H9 (cell line): ENCODE measurements at places on chromosomes 2 and 18.

DNA sequence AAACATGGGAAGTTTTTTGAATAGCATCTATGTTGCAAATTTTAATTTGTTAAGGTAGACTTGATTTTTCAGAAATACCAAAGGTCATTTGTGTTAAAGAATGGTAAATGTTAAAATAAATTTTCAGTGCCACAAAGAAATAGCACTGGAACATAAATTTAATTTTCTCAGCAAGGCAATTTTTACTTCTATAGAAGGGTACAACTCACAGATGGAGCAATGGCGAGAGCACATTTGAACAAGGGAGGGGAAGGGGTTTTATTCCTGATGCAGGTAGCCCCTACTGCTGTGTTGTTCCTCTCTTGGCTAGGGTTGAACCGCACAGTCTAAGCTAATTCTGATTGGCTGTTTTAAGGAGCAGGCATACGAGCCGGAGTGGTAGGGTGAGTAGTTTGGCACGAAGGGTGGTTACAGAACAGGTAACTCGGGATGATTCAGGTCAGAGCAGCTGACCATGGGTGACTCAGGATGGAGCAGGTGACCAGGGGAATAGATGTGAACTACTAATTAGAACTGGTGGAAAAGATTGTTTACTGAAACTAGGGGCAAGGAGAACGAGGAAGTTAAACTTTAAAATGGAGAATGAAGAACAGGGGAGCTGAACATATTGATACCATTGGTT lies 50.1 kb upstream of the PSME4 start:
- DNase-seq = no peak

DNA sequence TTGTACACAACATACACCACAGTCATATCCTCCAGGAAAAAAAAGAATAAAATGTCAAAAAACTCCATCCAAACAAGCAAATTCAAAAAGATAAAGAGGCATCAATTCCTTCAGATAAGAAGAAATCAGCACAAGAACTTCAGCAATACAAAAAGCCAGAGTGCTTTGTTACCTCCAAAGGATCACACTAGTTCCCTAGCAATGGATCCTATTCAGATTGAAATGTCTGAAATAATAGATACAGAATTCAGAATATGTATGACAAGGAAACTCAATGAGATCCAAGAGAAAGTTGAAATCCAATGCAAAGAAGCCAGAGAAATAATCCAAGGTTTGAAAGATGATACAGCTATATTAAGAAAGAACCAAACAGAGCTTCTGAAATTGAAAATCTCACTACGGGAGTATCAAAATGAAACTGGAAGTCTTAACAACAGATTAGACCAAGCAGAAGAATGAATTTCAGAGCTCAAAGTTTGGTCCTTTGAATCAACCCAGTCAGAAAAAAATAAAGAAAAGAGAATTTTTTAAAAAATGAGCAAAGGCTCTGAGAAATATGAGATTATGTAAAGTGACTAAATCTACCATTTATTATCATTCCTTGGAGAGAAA lies 80.6 kb downstream of the TRABD2A start:
- DNase-seq = no peak

DNA sequence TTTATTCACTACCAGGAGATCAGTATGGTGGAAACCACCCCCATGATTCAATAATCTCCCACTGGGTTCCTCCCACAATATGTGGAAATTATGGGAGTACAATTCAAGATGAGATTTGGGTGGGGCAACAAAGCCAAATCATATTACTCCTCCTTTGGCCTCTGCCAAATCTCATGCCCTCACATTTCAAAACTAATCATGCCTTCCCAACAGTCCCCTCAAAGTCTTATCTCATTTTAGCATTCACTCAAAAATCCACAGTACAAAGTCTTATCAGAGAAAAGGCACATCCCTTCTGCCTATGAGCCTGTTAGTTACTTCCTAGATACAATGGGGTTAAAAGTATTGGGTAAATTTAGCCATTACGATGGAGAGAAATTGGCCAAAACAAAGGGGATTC lies 989.5 kb upstream of the CNTNAP5 start:
- no peak for DNase-seq

DNA sequence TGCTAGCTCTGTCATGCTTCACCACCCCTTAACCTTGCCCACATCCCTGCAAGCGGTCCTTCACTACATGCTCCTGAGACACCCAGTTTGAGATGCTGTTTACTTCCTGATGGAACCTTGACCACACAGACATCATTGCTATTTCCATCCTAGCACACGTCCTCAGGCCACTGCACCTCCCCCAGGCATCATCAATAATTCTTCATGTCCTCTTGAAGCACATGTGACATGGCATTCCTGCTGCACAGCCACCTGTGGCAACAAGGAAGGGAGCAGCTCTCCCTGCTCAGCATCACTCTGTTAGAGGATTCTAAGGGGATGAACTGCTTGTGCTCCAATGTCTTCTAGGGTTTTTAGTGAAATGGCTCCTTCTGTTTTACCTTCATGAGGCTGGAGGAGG lies 26.1 kb upstream of the ST3GAL5 start:
- DNase-seq = no peak

GRCh38 chr2:226579519-226579918 lies 220.1 kb downstream of the IRS1 start:
- DNase-seq = no peak

GRCh38 chr2:122277956-122278355 lies 522.5 kb downstream of the TSN start:
- DNase-seq = no peak

DNA sequence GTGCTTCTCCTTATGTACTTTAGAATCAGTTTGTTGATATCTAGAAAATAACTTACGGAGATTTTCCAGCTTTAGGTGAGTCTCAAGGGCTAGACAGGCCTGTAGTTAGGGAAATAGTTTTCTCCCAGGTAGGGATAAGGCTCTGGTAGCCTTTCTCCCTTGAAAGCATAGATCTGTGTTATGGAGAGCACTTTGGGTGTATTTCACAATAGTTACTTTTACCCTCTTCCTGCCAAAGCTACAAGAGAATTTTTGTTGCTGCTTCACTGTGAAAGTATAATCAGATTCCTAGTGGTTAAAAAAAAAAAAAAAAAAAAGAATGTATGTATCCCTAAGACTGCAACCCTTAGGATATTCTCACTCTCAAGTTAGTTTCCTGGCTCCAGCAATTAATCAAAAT lies 267.5 kb downstream of the PIK3C3 start:
- no peak for DNase-seq

DNA sequence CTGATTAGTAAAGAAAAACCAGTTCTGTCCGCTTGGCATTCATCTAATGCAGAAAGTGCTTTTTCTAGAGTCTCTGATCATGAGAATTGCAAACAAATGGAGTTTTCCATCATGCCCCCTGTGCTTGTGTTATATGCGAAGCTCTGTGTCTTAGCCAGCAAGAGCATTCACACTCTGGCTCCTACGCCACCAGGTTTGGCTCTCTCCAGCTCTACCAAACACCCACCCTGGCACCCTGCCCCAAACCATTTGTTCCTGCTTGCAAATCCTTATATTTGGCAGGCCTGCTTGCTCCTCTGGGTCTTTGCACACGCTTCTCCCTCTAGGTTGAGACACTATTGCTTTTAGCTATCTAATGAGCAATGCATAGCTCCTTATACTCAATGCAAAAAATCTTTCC lies 204.1 kb upstream of the CYRIA start:
- DNase-seq = no peak

GRCh38 chr2:225017713-225018112 lies 24.6 kb downstream of the DOCK10 start:
- DNase-seq = no peak

DNA sequence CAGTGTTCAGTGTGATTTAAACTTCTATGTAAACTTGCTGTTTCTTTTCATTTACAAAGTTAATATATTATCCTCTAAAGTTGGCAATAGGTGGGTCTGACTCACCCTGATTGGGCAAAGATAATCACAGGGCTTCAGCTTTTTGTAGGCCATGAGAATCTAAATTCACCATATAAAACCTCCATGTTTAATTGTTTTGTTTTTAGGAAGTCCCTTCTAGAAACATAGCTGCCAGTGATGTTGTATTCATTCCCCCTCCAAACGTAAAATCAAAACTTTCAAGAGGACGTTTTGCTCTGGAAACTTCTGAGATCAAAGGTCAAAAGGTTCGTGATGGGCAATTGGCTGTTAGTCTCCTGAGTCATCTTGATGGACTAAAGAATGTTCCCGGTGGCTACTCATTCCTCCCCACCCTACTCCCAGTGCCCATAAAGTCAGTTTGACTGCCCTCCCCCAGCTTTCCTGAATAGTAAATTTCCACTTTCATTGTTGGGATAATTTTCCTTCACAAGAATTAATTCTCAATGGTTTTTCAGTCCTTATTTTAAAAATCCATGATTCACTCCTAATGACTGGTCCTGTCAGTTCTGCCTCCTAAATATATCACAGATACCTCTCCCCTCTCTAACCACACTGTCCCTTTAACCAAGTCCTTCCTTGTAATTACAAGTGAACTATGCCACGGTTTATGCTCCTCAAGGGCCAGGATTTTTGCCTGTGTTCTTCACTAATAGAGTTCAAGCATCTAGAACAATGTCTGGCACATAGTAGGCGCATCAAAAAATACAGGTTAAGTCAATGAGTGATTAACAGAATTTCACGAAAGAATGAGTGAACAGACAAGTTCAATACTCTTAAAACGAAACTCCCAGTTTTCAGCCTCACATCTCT lies 164.4 kb upstream of the VRK2 start:
- DNase-seq = no peak

GRCh38 chr2:217418544-217418943 lies 558.7 kb upstream of the TNP1 start:
- DNase-seq = no peak

DNA sequence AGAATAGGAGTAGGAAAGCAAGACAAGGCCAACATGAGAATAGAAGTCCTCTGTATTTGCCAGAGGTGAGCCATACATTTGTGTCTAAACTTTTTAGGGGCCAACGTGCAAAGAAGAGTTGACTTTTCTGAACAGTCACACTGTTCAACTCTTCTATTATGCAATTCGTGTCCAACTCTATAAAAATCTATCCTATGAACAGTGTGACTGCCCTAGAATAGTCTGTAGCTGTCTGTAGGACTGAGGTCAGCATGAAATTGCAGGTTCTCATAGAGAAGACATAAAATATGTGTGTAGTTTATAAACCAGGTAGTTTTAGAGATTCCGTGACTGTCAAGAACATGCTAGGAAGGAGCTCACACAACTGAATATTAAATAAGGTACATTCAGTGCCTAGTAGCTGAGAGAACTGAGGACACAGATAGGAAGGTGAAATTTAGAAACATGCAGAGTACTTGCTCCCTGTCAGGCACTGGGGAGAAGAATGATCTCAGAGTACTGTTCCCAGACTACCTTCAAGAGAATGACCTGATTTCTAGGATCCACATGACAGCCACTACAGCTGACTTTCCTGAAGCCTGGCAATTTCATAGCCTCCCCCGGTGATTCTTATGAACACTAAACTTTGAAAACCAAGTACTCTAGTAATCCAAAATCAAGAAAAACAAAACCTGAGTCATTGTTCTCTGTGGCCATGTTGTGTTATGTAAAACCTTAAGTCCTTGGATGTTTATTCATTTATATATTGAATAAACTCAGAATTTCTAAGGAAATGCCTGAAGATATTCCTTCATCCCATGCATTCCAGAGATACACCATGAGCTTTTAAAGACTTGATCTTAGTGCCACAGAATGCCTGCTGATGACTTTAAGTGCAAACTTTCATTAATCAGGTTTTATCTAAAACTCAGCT lies 201.5 kb upstream of the BOD1L2 start:
- no peak for DNase-seq

- no peak for DNase-seq
Observed at GRCh38 chr2:182068811-182069210, 83.2 kb downstream of the PPP1R1C start.

- no peak for DNase-seq
Observed at GRCh38 chr2:46411245-46411641, 68.1 kb upstream of the TMEM247 start.

- DNase-seq = no peak
Observed at GRCh38 chr2:172204309-172204708, 101.6 kb upstream of the DLX2 start.

DNA sequence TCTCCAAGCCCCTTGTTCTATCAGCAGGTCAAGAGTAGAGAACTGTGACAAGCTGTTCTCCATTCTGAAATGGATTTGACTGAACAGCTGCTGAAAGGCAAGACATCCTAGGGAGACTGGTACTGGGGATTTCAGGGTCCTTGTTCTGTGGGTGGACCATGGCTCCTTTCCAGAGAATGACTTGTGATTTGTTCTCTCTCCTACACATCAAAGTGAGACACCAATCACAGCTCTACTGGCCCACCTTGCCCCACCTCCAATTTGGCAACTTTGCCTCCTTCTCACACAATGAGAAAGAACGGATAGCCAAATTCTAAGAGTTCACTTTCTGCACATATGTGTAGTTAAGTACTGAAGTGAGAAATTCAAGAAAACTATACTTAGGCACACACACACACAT lies 67.4 kb downstream of the BCL11A start:
- no peak for DNase-seq

DNA sequence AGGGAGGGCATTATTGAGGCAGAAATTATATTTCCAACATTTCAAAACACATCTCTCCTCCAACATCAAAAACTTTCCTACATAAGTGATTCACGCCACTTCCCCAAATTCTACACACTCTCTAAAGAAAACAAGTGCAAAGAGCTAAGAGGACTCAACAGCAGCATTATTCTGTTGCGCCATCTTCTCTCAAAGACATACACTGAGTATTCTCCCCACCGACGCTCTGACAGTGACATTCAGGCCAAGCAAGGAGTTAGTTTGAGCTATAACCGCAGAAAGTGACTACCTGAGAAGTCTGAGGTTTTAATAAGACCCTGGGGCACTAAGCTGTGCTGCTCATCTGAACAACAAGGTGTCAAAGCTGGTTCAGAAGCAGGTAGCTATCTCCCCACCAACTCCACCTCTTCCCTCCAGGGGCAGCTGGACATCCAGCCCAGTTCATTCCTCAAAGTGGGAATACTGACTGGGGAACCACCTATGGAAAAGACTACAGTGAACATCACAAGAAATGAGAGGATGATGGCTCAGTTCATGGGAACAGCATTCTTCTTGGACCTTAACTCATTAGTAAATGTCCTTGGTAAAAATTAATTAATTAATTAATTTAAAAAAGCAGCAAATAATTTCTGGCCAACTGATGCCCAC lies 309.5 kb upstream of the CCDC68 start:
- no peak for DNase-seq

DNA sequence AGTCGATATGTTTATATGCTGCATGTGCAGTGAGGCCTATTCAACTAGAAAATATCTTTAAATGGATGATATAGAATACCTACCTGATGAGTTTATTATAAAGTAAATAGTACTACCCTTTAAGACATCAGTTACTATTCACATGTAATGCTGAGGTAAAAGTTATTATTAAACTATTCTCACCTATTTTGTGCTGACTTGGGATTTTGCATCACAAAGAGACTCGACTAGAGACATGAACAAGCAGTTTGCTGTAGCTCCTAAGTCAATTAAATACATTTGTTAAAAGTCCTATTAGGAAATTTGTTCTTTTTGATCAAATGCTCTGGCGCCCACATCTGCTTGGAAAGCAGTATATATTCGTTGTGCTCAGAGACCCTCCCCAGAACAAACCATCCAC lies 164.1 kb downstream of the CCDC85A start:
- no peak for DNase-seq

GRCh38 chr2:138389063-138389462 lies 112.5 kb upstream of the SPOPL start:
- no peak for DNase-seq

GRCh38 chr18:74083557-74083952 lies 64.1 kb downstream of the FBXO15 start:
- no peak for DNase-seq
